ENCODE measurements at places on chromosomes 7 and 10.

GRCh38 chr10:50928190-50928552 lies 42.7 kb upstream of the A1CF start:
- no peak for DNase-seq

DNA sequence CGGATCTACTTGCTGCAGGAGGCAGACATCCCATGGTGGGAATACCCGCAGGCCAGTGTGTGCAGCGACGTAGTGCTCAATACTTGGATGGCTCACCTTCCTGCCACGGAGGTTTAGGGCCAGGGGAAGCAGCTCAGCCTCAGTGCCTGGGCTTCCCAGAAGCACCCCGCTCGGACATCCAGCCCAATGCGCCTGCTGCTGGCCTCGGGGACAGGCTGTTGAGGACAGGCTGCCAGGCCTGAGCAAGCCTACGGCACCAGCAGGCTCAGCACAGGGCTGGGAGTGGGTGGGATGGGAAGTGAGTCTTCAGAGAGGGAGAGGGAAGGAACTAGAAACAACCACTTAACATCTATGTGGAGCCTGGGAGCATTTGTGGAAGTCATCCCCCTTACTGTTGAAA lies 441.3 kb upstream of the MGMT start:
- no peak for DNase-seq

DNA sequence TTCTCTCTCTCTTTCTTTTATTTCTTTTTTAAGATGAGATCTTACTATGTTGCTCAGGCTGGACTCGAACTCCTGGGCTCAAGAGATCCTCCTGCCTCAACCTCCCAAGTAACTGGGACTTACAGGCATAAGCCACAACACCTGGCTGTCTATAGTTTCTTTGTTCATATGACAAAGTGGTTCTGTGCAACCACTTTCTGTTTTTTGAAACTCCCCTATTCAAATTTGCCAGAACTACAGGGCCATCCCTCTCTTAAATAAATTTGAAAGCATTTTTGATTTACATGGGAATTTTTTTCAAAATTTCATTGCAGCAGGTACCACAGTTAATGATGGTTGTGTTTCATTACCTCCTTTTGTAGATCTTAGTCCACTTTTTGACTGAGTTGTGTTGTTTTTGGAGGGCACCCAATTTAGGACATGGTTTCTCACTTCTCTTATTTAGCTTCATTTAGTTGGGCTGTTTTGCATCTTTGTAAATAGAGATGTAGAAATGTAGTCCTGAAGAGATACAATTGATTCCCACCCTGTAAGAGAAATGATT lies 119.2 kb downstream of the LRRC4 start:
- DNase-seq, result no peak

DNA sequence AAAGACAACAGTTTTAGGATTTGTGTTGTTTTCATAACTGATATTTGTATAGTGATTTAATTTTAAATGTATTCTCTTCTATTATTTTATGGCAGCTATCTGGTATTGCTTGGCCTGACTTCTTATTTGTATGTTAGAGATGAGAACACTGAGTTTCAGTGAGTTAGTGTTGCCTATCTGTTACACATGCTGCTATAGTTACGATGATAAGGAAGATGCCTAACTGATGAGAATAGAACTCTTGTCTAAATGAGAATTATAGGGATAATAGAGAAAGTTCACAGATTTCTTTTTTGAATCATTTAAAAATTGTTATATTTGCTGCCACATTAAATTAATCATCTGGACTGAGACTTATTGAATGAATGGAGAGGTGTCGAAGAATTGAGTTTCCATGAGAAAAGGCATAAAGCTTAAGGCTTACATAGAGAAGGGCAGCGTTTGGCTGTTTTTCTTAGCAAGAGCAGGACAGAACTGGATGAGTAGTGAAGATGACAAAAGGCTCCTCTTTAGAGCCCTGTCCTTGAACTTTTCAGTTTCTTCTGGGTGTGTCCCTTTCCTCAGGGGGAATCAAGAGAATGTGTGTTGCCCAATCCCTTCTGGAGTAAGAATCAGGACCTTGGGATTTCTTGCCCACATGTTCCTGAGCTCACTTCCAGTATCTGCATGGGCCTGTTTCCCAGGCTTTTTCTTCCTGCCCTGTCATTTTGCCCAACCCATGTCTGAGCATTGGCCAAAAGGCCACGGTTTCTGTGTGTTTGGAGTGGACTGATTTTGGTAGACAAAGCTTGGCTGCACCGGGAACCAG lies 195.6 kb upstream of the CSTF2T start:
- no peak for DNase-seq

DNA sequence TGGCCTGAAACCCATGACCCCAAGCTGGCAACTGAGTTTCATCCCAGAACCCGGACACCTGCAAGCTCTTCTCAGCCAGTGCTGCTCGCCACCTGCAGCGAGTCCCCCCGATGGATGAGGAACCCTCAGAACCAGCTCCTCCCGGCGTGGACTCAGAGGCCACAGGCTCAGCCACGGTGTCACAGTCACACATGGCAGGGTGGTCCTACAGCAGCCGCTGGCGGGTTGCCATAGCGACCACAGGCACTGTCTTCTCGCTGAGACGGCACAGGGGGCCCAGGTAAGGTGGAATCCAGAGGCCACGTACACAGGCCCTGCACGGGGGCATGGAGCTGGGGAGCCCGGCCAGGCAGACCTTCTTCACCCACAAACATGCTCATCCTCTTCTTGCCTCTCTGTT lies 53.4 kb downstream of the DPYSL4 start:
- no peak for DNase-seq
